ENCODE measurements at places on chromosomes 7 and 10.

- DNase-seq, result peak; percentile 48
Observed at GRCh38 chr7:131284702-131285419, 42.8 kb upstream of the MKLN1 start.

DNA sequence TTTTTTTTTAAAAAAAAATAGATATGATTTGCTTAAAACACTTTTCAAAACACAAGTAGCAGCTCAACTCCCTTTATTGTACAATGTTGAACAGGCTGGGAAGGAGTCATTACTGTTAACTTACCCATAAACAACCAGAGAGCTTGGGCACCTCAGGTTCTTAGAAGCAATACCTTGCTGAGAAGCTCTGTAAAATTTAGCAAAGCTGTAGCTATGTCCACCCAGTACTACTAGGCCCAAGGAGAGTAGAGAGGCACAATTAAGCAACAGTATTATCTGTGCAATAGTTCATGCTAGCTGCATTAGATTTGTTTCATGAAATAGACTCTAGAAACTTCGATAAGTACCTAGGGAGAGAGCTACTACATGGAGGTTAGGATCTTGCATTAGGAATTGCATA lies 32.0 kb downstream of the SEMA3A start:
- peak; percentile 18 for DNase-seq

DNA sequence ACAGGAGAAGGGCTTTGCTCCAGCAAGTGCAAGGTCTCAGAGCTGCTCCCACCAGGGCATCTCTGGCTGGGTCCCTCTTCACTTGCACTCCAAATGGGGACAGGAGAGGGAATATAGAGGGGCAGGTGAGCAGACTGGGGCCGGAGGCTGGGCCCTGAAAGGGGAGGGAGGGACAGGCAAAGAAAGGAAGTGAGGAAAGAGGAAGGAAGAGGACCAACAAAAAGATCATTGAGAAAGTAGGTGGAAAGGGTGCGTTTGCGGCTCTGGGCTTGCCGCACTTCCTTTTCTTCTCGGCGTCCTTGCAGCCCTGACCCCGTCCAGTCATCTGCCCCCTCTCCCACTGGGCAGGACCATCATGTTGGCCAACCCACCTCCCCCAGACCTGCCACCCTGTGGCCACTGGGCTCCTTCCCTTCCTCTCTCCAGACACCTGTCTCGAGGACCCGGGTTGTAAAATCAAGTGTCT lies 14.0 kb downstream of the ITPRIP start:
- no peak for DNase-seq

DNA sequence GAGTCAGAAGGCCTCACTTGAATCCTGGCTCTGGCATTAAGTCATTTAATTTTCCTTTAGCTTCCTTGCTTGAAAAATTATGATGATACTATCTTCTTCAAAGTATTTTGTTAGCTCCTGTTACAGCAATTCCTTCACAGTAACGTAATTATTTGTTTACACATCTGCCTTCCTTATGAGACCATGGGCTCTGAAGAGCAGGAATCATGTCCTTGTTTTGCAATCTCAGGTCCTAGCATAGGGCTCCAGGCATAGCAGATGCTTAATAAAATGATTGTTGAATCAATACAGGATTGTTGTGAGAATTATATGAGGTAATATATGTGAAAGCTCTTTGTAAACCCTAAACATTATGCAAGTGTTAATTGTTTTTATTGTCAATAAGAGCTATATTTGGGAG lies 25.5 kb downstream of the KLHDC10 start:
- DNase-seq, result peak; percentile 44

GRCh38 chr10:67935223-67935622 lies 50.8 kb downstream of the SIRT1 start:
- DNase-seq, result no peak

DNA sequence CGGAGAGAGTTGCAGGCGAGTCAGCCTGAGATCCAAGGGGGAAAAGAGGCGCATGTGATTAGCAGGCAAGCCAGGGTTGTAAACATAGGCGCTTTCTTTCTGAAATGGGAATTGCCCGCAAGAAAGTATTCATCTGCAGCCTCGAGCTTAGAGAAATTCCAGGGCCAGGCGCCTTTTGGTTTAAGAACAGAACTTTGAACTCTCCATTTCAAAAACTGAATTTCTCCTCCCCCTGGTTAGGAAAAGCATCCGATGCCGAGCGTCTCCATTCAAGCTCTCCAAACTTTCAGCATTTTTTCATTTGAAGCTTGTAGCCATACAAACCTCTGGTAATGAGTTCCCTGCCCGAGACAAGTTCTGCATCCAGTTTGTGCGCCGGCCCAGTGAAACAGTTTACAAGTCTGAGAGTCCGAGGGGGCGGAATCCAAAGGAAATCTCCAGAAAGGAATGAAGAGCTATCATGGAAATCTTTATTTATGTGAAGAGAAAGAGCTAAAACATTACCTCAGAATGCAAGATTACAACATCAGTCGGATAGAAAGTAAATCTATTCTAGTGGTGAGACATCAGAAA lies 69.9 kb downstream of the FAM204A start:
- DNase-seq, result peak; percentile 71

DNA sequence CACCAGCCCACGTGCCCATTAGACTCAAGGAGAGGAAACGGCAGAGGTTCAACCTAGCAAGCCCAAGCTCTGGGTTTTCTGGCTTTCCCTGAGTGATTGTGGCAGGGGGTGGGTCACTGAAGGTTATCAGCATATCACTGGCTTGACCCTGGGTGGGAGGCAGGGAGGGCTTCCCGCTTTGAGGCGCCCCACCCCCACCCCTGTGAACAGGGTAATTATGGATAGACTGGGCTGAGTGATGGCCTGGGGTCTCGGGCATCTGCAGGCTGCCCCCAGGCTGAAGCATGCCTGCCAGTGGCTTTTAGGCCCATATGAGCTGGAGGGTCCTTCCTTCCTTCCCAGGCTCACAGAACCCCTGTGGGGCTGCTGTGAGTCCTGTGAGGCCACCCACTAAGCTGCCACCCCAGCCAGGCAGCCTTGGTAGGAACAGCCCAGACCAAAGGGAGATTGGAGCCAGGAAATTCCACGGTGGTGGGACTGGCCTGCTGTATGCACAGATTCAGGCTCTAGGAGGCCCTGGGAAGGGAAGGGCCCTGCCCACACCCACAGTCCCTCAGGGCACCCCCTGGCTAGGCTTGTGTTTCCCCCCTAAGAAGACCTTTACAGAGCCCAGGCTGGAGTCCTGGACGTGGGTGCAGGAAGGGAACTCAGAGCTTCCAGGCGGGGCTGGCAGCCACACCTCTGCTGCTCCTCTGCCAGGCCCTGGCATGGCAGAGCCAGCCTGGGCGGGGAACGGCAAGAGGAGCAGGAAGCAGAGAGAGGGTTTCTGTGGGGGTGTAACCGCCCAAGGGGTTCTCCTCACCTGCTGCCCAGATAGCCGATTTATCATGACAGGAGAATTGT lies 33.1 kb downstream of the GPRIN2 start:
- DNase-seq, result peak; percentile 18

Measured in NCI-H69 (cell line).